ENCODE measurements at places on chromosomes 6 and 20.
A peak's percentile ranks its signal among the peaks of the same experiment; 100 is the strongest.

- no peak for DNase-seq
Observed at GRCh38 chr6:27584326-27584725, 111.4 kb upstream of the ZNF184 start.

GRCh38 chr20:17463711-17464110 is 67.5 kb downstream of the BFSP1 start:
- no peak for DNase-seq

DNA sequence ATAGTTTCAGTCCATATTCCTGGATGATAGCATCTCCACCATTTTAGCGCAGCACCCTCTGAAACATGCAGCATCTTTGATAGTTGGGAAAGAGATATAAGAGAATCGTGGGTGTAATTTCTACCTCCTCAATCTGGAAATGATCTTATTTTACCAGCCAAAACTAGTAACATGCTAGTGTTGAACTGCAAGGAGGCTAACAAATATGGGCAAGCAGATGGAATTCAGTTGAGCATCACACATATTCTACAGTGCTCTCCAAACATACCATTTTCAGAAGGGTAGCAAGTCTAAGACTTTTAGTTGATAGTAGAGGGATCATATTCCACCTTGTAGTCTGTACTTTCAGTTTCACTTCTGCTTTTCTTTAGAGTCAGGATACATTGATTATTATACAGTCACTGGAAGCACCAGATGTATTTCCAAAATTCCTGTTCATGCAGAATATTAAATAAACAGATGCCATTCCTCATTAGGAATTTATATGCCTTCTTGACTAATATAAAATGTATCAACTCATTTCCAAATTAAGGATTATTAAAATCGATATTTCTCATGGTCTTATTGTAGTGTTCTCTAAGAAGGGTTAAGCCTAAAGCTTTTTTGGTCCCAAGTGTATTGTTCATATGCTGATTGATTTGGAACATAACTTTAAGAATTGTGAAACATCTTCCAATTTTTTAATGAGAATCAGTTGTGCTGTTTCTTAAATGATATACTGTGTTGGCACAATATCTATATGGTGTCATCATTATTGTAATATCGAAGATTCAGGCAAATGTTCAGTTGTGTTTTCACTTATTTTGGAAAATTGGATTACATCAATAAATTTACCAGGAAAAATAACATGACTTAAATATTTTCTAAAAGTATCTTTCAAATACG is 362.0 kb downstream of the CENPW start:
- DNase-seq = no peak

DNA sequence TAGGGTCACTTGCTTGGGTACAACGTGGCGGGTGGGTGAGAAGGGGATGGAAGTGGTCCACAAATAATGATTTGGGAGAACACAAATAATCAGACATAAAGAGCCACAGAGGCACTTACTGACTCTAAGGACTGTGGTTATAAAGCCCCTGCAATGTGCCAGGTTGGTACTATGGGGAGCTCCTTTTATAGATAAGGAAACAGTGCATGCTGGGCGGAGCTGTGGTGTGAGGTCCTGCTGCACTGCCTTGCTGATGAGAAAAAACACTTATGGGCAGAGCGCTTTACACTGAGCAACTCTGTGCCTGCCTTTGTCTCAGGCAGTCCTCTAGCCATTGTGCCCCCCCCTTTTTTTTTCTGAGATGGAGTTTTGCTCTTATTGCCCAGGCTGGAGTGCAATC is 29.1 kb upstream of the SCRT2 start:
- DNase-seq = no peak

DNA sequence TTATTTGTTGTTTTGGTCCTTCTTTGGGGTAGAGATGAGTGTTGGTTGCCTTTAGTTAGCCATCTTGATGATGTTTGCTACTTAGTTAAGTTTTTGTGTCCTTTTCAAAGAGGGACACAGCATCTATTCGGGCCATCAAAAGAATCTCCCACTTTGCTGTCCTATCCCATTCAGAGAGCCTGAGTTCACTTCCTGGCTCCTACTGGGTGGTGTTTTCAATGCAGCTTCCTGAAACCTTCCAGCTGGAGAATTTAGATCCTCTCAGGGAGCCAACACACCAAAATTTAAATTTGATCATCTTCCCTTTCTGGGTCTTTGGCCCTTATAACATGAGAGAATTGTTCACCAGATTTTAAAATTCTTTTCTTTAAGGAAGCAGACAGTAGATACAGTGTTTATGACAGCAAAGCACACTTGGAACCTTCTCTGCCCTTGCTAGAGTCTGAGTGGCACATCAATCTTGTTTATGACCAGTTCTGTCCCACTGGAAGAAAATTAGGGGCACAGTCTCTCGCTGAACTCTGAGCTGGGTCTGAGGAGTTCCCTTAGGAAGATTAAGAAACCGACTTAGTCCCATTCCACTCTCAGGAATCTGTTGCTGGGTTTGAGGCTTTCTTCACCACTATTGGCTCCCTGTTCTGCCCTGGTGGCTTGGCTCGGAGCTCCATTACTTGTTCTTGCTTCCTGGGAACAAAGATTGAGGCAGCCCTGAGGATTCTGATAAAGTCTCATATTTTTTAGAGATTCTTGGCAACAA is 115.5 kb downstream of the CCDC170 start:
- no peak for DNase-seq

DNA sequence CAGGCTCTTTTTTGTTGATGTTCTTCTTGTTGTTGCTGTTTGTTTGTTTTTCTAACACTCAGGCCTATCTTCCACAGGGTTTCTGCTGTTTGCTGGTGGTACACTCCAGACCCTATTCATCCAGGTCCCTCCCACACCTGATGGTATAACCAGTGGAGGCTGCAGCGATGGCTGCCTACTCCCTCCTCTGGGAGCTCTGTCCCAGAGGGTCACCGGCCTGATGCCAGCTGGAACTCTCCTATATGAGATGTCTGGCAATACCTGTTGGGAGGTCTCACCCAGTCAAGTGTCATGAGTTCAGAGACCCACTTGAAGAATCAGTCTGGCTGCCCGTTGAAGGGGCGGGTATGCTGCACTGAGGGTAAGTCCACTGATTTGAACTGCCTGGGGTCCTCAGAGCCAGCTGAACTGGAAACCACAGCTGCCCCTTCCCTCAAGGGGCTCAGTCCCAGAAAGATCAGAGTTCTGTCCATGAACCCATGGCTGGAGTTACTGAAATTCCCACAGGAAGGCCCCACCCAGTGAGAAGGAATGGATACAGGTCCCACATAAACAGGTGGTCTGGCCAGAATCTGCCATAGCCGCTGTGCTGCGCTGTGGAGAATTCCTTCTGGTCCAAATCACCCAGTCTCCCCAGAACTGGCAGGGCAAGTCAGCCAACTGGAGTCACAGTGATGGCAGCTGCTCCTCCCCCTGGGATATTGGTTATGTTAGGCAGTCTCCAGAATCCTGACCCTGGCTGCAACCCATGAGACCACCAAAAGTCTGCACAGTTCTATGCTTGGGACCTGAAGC is 664.4 kb downstream of the FRK start:
- no peak for DNase-seq

DNA sequence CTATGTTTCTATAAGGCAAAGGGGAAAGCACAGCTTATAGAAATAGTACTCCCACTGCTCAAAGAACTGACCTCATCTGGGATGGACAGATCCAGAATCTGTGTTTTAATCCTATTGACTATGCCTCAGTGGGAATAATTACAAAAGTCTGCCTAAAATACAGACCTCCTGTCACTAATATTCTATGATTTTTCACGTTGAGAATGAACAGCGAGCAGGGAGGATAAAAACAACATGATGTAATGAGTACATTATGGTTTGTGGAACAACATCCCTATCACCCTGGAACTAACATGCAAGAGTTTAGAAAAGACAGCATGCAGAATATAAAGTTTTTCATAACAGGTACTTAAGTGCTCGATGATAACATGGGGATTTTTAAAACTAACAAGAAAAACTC is 53.9 kb downstream of the EPHA7 start:
- no peak for DNase-seq

DNA sequence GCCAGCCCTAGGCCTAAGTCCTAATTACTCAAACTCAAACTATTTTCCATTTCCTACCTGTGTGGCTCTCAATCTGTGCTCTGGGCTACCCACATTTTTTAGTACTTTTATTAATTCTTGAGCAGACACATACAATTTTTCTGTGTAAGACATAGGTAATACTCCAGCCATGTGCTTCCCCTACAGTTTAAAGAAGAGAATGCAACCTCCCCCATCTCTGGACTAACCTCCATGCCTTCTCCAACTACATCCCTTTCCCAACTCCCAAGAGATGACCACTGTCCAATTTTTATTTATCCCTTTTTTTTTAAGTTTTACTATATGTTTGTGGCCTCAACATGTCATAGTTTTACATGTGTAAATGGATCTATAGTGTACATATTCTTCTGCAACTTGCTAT is 5.8 kb downstream of the HMGN4 start:
- no peak for DNase-seq

DNA sequence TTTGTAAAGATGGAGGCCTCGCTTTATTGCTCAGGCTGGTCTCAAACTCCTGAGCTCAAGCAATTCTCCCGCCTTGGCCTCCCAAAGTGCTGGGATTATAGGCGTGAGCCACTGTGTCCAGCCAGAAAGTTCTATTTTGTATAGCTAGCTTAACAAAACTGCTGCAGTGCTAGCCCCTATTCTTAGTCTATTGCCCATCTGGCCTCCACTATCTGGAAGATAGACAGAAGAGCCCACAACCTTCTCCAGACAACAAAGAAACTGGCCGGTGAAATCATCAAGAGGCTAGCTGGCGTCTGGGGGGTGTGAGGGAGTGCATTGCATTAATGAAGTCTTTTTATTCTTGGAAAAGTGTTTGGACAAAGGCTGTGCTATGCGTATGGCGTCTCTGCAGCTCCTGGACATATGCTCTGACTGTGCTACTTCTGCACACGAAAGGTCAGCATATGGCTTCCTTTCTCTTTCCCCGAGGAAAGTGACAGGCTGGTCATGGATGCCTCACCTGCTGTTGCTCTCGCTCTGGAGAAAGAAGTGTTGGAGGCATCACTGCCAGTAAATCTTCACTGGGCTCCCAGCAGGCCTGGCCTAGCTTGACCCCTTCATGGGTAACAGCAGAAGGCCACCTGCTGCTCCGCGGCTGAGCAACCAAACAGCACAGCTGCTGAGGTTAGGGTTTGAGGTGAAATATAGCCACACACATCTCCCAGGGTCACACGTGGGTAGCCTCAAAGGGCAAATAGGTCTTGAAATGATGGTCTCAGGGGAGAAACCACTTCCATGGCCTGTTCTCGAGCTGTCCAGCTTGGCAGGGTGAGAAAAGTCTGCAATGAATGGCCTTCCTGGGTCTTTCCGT is 95.1 kb upstream of the IYD start:
- DNase-seq = no peak

- no peak for DNase-seq
Observed at GRCh38 chr6:105595829-105596228, 192.9 kb upstream of the PREP start.

DNA sequence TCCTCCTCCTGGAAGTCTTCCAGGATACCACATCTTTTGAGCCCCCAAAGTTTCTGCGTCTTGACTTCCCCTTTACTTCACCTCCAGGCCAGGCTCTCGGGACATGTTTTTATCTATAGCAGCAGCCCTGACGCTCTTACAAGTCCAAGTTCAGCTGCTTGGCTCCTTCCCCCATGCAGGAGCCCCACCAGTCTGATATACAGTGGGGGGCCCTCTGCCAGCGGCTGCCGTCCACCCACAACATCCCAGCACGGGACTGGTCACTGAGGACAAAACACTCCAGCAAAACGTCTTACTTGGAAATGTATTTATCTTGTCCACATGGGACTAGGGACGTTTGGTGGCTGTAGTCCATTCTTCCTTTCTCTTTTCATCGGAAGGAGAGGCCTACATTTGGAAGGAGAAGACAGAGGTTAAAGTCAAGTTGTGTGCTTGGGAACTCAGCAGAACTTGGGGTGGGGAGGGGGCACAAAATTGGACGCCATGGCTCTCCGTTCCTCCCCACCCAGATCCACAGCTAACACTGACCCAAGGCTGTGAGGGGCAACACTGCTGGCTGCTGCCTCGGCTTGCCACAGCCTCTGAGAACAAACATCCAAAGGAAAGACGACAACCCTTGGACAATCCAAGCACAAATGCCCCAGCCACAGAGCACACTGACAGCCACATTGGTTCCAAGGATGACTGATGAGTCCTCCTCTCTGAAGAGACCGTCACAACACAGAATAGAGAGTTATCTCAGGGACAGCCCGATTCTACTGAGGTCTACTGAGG is 79.2 kb downstream of the PRND start:
- DNase-seq = no peak

GRCh38 chr20:4795394-4795793 is 73.7 kb downstream of the PRND start:
- peak; percentile 71 for DNase-seq

DNA sequence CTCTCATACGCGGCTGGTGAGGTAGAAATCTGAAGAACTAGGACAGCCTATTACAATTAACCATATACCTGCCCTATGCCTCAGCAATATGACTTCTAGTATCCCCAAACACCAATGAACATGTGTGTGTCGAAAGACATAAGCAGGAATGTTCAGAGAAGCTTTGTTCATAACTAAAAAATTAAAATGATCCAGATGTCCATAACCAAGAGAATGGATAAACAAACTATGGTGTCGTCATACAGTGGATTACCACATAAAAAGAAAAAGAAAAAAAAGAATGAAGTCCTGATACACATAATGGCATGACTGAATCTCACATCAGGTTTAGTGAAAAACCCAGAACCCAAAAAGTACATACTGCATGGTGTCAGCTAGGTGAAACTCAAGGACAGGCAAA is 73.9 kb downstream of the MDN1 start:
- no peak for DNase-seq

GRCh38 chr20:55667024-55667423 is 338.3 kb downstream of the CBLN4 start:
- no peak for DNase-seq

DNA sequence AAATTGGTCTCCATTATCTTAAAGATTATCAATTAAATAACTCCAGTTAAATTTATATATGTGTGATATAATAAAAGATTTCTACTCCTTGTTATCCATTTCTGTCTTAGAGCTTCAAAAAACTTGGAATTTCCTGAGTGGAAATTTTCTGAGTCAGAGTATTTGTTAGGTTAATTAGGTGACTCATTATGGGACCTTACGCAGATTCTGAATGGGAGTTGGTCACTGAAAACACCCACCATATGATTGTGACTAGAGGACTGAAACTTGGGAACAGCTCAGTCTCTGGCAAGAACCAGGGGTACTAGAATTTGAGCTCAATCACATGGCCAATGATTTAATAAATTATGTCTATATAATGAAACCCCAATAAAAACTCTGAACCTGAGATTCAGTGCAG is 125.4 kb upstream of the HMGCLL1 start:
- no peak for DNase-seq

DNA sequence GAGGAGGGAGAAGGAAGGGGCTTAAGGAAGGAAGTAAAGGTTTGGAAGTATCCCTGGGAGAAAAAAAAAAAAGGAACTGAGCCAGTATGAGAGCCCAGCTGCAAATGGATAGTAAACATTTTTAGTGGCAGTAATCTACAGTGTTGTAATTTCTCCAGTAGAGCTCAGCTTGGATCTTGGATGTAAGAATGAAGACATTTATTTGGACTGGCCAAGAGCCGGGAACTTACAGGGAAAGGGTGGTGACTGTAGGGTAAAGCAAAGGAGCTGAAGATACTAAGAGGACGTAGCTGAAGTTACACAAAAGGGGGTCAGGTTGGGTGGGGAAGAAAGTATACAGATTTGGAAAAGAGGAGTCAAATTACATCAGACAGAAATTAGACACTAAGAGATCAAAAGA is 13.5 kb downstream of the EEF1E1 start:
- DNase-seq = no peak
